ENCODE measurements at places on chromosomes 12 and 14. TPM values are rescaled to one million over a fixed set of nuclear protein-coding genes. Genes with fewer than 3 reads are reported as not detected.

GRCh38 chr14:97620066-97620465 is 822.9 kb downstream of the VRK1 start:
- no peak for DNase-seq

DNA sequence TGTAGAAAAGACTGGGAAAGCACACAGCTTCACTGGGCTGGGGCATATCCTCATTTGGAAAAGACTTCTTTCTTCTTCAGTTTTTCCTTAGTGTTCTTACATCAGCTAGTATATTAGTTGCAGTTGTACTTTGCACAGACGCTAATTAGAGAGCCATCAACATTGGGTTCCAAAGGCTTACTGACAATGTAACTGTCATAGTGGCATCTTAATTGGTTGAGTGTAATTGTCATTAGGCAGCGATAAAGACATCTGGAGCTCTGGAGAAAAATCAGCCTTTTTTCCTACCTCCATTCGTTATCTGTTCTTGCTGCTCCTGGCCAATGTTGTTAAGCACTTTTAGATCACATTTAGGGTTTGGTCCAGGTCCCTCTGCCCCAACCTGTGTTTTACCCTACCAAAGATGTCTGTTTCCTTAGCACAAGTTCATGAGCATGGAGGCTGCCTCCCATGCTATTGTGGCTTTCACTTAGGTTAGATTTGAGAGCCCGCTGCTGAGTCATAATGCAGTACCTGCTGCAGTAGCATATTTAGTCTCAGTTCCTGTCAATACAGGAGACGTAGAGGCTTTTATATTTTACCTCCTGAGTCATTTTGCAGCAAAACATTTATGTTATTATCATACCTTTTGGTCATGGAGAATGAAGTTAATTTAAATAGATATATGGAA is 49.2 kb downstream of the FBXW8 start:
- no peak for DNase-seq

DNA sequence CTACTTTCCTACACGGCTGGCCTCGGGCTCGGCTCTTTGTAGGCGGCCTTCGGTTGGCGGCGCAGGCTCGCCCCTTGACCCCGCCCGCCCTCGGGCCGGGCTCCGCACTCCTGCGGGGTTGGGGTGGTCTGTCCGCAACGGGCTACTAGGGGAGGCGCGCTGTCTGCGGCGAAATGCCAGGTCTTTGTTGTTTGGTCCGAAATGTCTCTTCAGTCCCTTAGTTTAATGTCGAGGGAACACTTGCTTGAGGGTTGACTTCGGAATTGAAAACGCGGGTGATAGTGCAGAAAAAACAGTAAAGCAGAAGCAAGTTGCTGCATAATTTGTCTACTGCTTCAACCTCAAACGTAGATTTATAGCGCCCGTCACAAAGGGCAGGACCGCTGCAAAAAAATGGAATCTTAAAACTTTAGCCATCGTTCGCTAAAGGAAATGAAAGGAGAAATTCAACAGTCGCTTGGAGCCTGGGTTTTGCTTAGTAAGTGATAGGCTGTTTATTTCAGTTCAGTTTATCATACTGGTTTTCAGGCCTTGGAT is 390 bp downstream of the JKAMP start:
- DNase-seq = no peak

- no peak for DNase-seq
Observed at GRCh38 chr12:79822475-79822874, 112.4 kb downstream of the PPP1R12A start.

DNA sequence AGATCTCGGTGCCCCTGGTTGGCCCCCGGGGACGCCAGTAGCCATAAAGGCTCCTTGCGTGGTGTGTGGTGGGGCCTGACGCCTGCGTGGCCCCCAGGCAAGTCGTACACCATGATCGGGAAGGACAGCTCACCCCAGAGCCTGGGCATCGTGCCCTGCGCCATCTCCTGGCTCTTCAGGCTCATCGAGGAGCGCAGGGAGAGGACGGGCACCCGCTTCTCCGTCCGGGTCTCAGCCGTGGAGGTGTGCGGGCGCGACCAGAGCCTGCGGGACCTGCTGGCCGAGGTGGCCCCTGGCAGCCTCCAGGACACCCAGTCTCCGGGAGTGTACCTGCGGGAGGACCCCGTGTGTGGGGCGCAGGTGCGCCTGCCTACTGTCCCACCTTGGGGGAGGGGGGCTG is 34.5 kb downstream of the KIF26A start:
- DNase-seq = no peak

GRCh38 chr12:67501362-67501761 is 147.2 kb upstream of the DYRK2 start:
- DNase-seq = no peak

SLC38A2 gene
- 163 TPM for total RNA-seq

GRCh38 chr12:92226071-92226661 is 80.5 kb upstream of the BTG1 start:
- no peak for DNase-seq

DNA sequence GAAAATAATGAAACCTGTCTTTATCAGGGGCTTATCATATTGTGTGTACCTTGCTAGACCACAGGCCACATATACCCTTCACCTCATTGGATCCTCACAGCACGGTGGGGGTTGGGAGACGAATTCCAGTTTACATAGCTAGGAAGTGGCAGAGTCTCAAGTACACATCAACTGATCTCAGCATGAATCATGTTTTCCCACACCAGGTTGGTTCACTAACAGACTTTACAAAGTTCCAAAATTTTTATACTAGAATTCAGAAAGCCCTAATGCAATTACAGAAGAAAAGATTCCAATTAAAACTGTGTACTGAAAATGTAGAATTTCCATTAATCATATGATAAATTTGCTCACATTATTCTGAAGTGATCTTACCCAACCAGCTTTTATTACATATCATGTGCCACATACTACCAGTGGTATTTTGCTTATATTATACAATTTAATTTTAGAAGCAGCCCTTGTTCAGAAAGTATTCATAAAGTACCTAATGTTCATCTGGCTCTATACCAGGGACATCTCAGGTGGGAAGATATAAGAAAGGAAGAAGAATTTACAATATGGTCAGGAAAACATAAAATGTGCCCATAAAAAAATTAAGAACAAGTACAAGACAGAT is 196.2 kb downstream of the ITPR2 start:
- DNase-seq = peak; percentile 69

GRCh38 chr14:23431486-23431885 is 4.0 kb downstream of the MYH7 start:
- no peak for DNase-seq

DNA sequence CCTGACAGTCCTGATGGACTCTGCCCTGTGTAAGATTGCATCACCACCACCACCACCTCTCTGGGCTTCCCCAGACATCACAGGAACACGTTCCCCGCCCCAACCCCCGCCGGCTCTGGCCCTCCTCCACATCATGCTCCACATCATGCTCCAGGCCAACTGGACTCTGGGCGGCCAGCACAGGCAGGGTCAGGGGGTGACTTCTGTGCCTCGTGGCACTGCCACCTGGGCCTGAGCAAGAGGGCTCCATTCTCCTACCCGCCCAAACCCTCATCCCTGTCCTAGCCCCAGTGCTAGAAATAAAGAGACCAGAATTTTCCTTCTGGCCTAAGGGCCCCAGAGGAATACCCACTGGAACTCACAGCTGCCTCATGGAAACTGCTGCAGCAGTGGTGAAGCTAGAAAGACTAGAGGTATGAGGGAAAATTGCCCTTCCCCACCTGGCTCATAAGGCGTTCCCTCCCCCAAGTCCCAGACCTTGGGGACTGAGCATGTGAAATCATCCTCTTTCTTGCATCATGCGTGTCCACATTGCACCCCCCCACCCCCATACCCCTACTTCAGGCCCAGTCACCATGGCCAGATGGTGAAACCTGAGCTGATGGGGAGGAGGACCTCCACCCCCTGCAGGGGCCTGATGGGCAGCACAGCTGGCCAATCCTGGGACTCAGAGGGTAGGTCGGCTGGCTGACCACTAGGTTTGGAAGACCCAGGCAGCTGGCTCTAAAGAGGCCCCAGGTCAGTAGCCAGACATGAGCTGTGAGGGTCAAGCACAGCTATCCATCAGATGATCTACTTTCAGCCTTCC is at the start of gene INHBE:
Gene INHBE (plus strand): TSS at position 742 of the 808 bp plus-strand sequence. CDS start 230 bp downstream, outside the sequence.
- no peak for DNase-seq

Measured in epithelial cell of proximal tubule (primary cell).